ENCODE measurements at places on chromosomes 13 and 19.

DNA sequence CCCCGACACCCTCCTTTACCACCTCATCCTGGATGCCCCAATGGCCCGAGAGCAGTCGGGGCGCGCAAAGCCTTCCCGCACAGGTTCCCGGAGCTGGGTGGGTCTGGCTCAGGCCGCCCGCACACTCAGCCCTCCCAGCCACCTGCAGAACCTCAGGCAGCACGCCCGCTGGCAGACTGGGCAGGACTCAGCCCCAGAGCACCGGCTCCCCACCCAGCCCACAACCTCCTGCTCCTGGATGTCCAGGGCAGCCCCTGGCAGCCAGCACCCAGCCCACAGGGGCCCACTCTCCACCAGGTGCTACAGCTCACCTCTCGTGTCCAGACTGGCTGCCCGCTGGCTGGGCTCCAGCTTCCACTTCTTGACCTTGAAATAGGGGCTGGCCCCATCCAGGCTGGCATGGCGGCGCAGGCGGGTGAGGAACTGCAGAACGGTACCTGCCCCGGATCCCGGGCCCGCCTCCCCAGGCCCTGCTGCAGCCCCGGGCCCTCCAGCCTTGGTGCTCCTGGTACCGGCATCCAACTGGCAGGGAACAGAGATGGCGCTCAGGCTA, 4.6 kb downstream of the CBARP start:
- no peak for DNase-seq

DNA sequence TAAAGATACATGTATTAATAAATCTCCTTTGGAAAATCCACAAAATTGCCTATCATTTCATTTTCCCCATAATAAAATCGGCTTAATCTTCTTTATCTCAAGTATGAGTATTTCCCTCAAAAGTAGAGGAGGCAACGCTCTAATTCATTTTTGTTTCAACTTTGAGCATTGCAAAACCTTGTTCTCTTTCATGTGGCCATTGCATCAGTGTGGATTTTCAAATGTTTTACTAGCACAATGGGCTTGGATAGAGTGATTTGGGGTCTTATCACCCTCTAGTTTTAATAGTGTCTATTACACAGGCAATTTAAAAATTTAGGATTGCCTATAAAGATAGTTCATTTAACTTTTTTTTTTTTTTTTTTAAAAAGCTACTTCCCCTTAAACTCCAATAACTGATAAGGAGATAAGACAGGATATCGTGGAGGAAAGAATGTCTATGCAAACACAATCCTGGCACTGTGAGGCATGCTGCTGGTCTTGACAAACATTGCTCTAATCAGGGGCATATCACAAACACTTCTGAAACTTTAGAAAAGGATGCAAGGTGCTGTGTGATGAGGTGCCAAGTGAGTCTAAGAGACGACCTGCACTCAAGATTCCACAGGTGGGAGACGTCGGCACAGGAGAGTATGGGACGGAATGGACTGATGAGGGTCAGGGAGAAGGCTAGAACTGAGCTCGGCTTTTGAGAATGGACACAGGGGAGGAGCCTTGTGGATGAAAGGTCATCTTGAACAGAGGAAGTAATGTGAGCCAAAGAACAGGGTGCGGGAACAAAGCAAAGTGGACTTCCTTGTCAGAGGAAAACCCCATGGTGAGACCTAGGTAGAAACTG, 199.7 kb downstream of the IRS2 start:
- no peak for DNase-seq

- no peak for DNase-seq
These were observed 177.3 kb upstream of the ZNF507 start for GRCh38 chr19:32168111-32168510.

GRCh38 chr19:41617941-41618730, 8.7 kb downstream of the CEACAM4 start:
- DNase-seq: no peak

DNA sequence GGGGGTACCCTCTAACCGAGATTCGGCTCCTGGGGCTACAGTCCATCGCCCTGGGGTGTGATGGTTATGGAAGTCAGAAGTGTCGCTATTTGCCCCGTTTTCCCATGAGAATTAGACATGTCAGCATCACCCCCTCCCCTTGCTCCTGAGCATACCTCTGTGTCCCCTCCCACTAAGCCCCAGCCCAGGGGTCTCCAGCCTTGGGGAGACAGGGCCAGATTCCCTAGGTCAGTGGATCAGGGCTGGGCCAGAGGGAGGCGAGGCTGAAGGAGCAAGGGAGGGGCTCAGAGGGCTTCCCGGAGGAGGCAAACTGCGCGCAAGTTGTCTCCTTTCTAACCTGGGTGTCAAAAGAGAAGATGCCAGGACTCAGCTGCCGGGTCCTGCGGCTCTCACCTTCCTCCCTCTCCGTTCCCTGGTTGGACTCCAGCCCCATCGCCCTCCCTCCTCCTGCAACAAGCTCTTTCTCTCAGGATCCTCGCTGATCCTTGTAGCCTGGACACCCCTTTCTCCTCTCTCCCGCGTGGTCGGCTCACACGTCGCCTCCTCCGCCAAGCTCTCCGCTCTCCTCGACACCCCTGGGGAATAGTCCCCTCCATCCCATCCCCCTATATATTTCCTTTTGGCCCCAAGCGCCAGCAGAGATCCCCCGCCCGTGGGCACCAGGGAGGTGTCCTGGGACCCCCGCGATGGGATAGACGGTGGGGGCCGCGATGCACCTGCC, 459 bp upstream of the TMEM59L start:
- DNase-seq: no peak

GRCh38 chr13:98632961-98633360, 56.1 kb upstream of the STK24 start:
- no peak for DNase-seq

DNA sequence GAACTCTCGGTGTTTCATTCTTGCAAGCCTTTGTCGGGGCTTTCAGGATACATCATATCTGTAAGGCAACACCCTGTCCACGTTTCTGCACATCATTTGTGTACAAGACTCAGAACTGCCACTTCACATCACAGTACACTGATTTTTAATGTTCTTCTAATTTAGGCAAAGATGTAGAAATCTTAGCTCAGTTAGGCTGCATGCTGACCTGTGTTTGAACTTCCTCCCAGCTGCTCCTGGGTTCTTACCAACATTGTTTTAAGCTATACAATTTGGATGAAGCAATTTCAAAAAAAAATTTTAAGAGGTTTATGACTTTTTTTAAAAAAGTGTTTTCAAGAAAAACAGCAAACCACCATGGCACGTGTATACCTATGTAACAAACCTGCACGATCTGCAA, 1047.9 kb upstream of the SLC10A2 start:
- DNase-seq: no peak

DNA sequence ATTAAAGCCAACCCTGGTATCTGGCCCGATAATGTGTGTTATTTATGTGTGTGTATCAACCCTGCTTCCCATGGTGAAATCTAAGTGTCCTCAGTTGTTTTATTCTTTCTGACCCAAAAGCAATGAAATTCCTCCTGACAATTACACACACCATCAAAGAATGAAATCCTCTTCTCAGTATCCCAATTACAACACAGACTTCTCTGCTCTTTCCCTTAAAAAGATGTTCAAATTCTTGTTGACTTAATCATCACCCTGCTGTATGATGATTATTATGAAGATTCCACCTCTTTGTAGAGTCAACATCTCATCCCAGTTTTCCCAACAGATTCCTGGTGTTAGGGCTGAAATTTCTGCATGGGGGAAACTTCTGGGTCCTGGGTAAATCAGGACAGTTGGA, 8.9 kb upstream of the TRPC4 start:
- DNase-seq: no peak

GRCh38 chr13:21074546-21074945, 13.2 kb upstream of the LATS2 start:
- no peak for DNase-seq

DNA sequence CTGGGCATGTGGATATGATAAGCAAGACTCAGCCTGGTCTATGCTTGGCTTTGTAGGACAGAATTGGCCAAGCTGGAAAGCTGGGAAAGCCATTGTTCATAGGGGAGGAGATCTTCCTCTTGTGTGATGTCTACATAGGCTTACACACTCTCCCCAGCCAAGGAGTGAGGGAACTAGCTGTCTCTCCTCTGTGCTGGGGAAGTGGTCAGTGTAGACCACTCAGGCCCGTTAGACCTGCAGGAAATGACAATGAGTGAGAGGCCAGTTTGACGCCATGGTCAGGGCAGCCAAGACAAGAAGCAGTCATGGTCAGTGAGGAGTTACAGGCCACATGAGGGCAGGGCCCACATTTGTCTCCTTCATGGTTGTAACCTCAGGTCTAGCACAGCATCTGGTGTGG, 159.1 kb upstream of the KL start:
- no peak for DNase-seq

GRCh38 chr19:48836089-48837017, at the start of gene HSD17B14:
Gene HSD17B14 (minus strand): TSS chr19:48836491. CDS start chr19:48836411, 80 bp downstream.
- DNase-seq: no peak

- no peak for DNase-seq
These were observed 12.8 kb upstream of the PEAK3 start for GRCh38 chr19:2294687-2295335.

DNA sequence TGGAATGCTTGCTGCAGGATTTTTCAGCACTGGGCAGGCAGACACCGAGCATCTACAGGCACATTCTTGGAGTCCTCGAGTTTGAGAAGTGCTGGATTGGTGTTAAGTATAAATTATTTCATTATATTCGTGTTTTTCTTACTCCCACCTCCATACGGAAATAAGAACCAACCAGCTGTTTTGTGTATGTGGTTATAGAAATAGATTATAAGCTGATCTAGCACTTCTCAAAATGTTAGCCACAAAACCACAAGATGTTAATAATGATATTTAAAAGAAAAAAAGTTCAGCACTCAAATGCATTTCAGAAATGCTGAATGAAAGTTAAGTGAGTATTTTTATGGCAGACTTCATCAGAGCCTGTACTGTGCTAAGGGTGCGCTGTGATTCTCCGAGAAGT, 24.0 kb upstream of the TEX29 start:
- no peak for DNase-seq

DNA sequence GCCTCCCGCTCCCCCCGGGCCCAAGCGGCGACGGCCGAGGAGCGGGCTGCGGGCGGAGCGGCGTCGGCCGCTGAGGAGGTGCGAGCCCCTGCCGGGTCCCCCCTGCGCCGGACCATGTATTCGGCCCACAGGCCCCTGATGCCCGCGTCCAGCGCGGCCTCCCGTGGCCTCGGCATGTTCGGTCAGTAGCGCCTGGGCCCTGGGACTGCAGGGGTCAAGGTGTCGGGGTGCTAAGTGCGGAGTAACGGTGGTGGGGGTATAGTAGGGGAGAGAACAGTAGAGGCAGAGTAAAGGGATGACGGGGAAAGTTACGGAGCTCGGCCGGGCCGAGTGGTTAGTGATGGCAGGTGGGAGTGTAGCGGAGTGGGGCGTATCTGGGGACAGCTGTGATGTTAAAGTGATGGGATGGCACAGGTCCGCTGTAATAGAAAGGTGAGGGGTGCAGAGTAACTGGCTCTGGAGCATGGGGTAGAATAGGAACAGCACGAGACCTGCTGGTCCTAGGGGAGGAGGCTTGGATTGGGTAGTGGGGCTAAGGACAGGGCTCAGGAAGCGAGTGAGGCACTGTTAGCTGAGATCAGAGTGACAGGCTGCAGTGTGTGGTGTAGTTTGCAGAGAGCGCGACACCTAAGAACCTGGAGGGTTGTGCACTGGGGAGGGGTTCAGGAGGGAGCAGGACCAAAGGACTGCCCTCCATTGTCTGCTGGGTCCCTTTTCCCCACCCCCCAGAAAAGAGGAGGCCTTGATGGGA, 15.7 kb downstream of the CIC start:
- no peak for DNase-seq

DNA sequence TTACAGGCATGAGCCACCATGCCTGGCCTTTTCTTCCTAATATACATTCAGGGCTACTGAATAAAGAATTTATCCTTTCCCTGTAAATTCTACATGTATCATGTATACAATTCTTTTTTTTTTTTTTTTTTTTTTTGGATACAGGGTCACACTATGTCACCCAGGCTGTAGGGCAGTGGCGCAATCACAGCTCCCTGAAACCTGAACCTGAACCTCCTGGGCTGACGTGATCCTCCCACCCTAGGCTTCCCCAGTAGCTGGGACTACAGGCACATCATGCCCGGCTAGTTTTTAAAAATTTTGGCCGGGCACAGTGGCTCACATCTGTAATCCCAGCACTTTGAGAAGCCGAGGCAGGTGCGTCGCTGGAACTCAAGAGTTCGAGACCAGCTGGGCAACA, 6.5 kb upstream of the SLC44A2 start:
- no peak for DNase-seq

- no peak for DNase-seq
These were observed 523.5 kb upstream of the MIR17HG start for GRCh38 chr13:90824032-90824431.

DNA sequence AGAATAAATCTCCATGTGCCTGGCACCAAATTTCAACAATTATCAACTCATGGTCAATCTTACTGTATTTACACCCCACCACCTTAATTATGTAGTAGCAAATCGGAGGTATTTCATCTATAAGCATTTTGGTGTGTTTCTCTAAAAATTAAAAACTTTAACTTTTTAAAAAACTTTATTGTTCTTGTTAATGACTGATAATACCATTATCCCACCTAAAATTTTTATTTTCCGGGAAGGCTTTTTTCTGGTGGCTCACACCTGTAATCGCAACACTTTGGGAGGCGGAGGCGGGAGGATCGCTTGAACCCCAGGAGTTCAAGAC, 453 bp upstream of the PDCD2L start:
- no peak for DNase-seq

DNA sequence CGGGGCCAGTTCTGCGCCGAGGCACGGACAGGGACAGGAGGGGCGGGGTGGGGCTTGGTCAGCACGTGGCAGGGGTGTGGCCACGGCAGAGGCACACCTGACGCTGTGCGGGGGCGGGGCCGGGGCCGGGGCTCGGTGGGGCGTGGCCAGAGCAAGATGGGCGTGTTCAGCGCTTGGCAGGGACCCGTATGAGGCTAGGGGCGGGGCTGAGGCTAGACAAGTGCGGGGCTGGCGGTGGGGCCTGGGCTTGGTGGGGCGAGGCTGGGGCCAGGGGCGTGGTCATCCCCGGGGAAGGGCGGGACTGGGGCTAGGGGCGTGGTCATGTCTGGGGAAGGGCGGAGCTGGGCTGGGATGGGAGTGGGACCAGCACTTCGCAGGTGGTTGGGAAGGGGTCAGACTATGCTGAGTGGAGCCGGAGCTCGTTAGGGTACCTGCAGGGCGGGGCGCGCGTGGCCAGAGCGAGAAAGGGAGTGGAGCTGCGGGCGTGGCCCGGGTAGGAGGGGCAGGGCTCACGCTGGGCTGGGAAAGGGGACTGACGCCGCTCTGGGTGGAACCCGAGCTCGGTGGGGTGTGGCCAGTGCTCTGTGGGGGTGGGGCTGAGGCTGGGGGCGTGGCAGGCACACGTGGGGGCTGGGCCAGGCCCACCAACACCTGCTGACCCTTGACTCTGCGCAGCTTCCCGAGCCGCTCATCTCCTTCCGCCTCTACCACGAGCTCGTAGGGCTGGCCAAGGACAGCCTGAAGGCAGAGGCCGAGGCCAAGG, 12.8 kb downstream of the POLR2E start:
- no peak for DNase-seq

DNA sequence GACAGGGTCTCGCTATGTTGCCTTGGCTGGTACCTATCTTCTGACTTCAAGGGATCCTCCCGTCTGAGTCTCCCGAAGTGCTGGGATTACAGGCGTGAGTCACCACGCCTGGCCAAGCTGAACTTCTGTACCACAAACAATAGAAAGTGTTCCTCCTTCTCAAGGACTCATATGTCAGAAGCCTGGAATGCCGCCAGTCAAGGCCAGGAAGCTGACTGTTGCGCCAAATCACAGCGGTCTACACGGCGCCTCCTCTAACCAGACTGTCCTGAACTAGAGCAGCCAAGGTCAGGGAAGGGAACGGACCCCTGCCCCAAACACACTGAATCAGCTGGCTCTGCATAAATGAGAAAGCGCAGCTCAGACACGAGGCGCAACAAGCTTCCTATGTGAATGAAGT, 14.6 kb downstream of the RAB20 start:
- no peak for DNase-seq

GRCh38 chr19:3266792-3267514, 42.5 kb downstream of the CELF5 start:
- DNase-seq: no peak

All from KG1 (cell line).